HT-29 (cell line): ENCODE measurements at places on chromosomes 11 and 22. TPM values are rescaled to one million over a fixed set of nuclear protein-coding genes. Genes with fewer than 3 reads are reported as not detected.
A peak's percentile ranks its signal among the peaks of the same experiment; 100 is the strongest.

DNA sequence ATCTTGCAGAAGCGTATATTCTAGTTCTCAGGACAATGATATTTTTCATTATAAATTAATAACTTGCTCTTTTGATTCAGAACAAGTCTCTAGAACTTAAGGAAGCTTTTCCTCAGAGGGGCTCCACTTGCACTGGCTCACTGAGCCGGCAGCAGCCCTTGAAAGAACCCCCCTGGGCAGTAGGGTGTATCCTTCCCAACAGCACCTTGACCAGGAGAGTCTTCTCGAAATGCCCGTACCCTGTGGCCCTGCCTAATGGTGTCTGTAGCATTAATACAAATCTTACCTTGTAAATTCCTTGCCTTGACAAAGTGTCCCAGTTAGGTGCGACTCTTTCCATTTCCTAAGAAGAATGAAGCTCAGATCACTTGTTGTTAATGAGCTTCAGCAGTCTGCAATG, 13.5 kb downstream of the PSMD13 start:
- no peak for DNase-seq

DNA sequence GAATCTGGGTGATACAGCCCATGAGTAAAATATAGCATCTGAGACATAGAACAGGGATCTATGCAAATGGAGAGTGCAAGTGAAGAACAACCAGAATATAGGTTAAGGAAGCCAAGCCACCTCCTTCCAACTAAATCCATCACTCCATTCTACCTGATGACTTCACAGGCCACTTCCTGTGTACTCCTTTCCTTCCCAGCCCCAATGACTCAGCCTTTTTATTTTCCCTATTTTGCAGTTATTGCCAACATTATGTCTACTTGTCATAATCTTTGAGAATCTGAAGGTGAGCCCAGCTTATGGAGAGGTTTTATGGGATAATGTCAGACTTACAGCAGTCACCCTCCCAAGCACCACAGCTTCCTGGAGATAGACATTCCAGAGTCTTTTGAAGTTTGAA, 1.4 kb upstream of the OR52M1 start:
- no peak for DNase-seq

DNA sequence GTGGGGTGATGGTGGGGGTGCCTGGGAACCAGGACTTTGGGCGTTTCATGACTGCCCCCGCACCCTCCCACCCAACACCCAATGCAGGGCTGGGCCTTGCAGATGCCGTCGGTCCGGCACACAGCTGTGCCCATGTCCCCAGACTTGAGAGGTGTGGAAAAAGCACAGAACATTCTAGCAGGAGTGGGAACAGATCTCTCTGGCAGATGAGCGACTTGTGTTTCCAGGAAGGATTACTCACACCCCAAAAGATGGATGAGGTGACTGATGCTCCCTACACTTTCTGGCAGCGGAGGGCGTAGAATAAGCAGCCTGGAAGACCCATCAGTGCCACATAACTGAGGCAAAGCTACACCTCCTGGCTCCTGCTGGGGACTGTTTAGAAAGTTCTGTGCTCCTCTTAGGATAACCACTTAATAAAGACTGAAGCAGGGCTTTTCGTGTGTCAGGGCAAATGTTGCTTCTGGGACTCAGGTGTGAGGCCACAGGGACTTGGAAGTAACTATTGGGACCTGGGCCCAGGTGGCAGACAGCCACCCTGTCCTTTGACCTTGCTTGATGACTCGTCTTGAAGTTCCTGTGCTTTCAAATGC, 24.2 kb downstream of the FBLN1 start:
- no peak for DNase-seq

- peak; percentile 54 for DNase-seq
Measured at GRCh38 chr11:36509201-36509639, 852 bp downstream of the TRAF6 start.

DNA sequence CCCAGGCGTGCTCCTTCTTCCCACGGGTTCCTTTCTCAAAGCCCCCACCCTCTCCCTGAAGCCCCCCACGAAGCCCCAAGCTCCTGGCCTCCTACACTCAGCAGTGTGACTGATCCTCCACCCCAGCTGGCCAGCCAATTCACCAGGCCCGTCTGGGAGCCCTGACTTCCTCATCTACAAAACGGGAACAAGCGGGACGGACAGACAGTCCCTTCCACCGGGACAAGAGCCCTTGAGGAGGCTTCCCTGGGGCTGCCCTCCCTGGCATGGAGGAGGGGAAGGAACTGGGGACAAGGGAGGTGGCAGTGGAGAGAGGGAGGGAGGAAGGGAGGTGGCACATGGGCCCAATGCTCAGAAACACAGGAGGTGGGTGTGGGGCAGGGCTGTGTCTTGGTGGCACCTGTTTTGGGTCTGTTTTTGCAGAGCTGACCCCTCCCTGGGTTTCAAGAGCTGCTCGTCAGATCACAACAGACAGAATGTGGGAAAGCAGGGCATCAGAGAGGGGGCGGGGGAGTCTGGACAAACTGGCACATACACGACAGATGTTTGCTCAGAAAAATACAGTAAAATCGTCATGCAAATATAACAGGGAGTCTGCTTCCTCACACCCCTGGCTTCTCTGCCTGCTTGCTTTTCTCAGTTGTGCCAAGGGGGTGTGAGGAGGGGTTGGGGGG, 56.8 kb downstream of the ELFN2 start:
- no peak for DNase-seq

GRCh38 chr11:57560146-57560545, 7.3 kb downstream of the UBE2L6 start:
- peak; percentile 53 for DNase-seq

Gene NAALAD2
- not detected in 2 replicates for total RNA-seq

DNA sequence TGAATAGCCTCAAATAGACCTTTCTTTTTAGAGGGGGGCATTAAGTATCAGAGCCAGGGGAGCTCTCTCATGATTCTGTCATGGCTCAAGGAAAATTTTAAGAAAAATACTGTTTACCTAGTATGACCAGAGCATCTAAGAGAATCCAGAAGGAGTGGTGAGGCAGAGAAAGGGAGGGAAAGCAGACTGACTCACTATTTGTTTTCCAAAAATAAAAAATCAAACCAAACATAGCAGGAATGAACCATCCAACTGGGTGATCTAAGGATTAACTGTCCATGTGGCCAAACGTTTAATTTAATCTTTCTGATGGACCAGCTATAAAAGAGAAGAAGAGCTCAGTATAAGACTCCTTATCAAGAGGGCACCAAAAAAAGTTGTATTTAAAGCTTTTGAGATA, 70.8 kb downstream of the GAB2 start:
- no peak for DNase-seq

Gene TNRC6B
- 10.5 and 12.2 TPM in 2 replicates for total RNA-seq

- DNase-seq: no peak
Measured at GRCh38 chr11:87351676-87352075, 313.9 kb downstream of the TMEM135 start.

GRCh38 chr11:134276396-134277182, 410 bp downstream of the GLB1L3 start:
- DNase-seq: no peak

- no peak for DNase-seq
Measured at GRCh38 chr22:35893698-35894097, 134.9 kb downstream of the RBFOX2 start.

GRCh38 chr11:73931039-73931645, 19.7 kb upstream of the DNAJB13 start:
- DNase-seq: peak; percentile 88

Gene UVRAG
- total RNA-seq: 11.9 and 12.1 TPM in 2 replicates

Gene TMEM191C
- 2.4 and 4.5 TPM in 2 replicates for total RNA-seq

GRCh38 chr11:69361466-69361865, 67.5 kb downstream of the MYEOV start:
- no peak for DNase-seq
